ENCODE measurements at places on chromosomes 5 and 9. TPM values are rescaled to one million over a fixed set of nuclear protein-coding genes. Genes with fewer than 3 reads are reported as not detected.

The IRX2 gene
- 0.19 TPM for total RNA-seq

- DNase-seq = no peak
Observed at GRCh38 chr9:136862849-136863622, 3.1 kb downstream of the EDF1 start.

DNA sequence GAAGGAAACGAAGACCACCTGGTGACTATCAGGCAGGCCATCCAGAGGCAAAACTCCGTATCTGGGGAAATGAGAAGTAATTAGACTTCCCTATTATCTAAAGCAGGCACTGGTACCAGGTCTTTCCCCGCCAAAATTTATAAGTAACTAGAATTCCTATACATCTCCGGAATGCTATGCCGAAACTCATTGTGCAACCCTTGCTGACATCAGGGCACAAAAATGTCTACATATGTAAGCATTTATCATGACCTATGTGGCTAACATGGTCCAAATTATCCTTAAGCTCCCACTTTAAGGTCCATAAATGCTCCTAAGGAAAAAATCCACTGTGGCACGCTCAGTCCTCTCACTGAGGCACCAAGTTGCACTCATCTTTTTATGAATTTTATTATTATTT lies 17.8 kb downstream of the ACTL7B start:
- no peak for DNase-seq

GRCh38 chr5:66717455-66718373 lies 121.5 kb downstream of the MAST4 start:
- no peak for DNase-seq

DNA sequence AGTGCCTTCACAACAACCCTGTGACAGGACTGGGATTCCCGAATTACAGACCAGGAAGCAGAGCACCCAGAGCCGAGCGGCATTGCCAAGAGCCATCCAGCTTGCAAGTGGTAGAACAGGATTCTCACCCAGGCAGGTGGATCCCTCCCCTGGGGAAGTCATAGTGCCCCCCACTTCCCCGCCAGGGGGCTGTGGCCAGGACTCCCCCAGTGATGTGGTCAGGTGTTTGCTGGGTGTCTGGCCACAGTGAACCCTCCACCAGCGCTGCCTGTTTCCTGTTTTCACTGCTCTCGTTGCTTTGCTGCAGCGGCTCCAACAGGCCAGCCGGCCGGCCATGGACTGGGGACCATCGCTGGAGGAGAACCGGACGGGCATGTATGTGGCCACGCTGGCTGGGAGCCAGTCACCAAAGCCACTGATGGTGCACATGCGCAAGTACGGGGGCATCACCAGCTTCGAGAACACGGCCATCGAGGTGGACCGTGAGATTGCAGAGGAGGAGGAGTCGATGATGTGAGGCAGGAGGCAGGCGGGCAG lies 19.3 kb downstream of the SLC6A7 start:
- DNase-seq = no peak
